ENCODE measurements at places on chromosomes 7 and 10. TPM values are rescaled to one million over a fixed set of nuclear protein-coding genes. Genes with fewer than 3 reads are reported as not detected.

DNA sequence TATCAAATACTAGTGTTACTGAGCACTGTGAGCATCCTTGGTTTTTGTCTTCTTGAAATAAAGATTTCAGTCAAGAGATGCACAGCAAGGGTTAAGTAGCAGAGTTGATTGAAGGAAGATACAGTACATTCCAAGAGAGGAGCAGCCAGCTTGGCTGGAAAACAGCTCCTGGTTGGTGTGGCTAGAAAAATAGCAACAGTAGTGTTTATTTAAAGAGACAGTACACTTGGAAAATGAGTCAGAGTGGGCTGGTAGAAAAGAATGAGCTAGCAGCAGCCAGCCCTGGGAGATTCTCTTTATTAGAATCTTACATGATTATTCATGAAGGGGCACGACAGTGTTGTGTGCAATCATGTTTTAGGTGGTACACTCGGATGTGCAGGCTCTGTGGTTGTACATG is 1016.4 kb upstream of the SORCS1 start:
- H3K4me1 ChIP-seq, result no peaks in the 10 kb centered on the region
- no peaks in the 10 kb centered on the region for H3K36me3 ChIP-seq
- H3K27me3 ChIP-seq, result no peaks in the 10 kb centered on the region
- H3K4me3 ChIP-seq, result no peak overlapping the region
- no peak overlapping the region for H3K27ac ChIP-seq

GRCh38 chr7:139382439-139382838 is 22.7 kb downstream of the LUC7L2 start:
- no peaks in the 10 kb centered on the region for H3K36me3 ChIP-seq
- no peak overlapping the region for H3K4me3 ChIP-seq
- H3K27me3 ChIP-seq, result no peaks in the 10 kb centered on the region
- no peak for DNase-seq
- H3K27ac ChIP-seq, result no peak overlapping the region

DNA sequence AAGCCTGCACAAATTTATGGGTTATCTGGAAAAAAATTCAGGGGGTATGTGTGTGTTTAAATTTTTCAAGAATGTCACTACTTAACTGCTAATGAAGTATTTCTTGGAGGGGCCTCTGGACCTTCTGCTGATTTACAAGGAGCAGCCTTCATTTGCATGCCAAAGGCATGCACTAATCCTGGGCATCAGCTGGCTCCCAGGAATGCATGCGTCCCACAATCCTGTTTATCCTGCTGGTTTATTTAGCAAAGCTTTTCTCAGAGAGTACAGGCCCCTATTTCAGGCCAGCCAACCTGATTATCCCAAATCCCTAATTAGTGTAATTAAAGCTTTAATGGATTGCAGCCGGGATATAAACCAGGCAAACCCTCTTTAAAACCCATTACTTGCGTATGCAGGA is 170.4 kb downstream of the TAX1BP1 start:
- H3K36me3 ChIP-seq, result no peaks in the 10 kb centered on the region
- H3K4me1 ChIP-seq, result no peaks in the 10 kb centered on the region
- no peak overlapping the region for H3K4me3 ChIP-seq
- no peaks in the 10 kb centered on the region for H3K27me3 ChIP-seq
- H3K27ac ChIP-seq, result no peak overlapping the region
- DNase-seq, result no peak

- no peaks in the 10 kb centered on the region for H3K36me3 ChIP-seq
- H3K27me3 ChIP-seq, result no peaks in the 10 kb centered on the region
- H3K4me3 ChIP-seq, result no peak overlapping the region
- no peak overlapping the region for H3K27ac ChIP-seq
- no peak for DNase-seq
- H3K4me1 ChIP-seq, result peaks cover 5% of the 10 kb centered on the region
Observed at GRCh38 chr10:30580241-30580640, 49.3 kb downstream of the LYZL2 start.

DNA sequence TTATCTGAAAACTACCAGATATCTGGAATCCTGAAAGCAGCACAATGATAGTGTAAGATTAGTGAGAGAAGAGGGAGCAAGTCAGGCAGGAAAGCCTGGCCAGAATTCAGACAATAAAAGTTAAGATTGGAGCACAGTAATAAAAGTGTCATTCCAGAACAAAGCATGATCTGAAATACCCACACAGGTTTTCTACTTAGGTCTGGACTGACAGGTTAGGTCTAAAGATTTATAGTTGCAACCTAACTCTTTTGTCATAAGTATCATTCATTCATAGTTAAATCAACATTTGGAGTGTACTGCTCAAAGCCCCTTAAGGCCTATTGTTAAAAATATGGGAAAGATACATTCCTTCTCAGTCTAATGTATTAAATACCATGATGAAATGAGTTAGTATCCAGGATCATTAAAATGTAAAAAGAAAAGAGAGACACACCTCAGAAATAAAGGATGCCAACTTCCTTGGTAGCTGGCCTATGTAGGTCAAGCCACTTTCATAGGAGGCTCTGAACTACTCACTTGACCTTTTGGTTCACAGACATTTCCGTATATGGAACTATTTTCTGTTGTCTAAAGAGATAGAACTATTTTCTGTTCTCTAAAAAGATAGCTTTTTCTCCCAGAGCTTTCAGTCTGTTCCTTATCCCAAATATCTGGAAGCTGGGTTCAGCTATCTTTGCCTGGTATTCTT is 105.2 kb downstream of the FAS start:
- H3K27ac ChIP-seq, result no peak overlapping the region
- no peak overlapping the region for H3K4me3 ChIP-seq
- no peaks in the 10 kb centered on the region for H3K36me3 ChIP-seq
- H3K4me1 ChIP-seq, result no peaks in the 10 kb centered on the region
- no peak for DNase-seq

The C10orf143 gene
- 3.0 TPM for polyA plus RNA-seq

The RAB18 gene
- 132 TPM for polyA plus RNA-seq

The CDC14C gene
- polyA plus RNA-seq, result not detected

The NPC1L1 gene
- polyA plus RNA-seq, result 25.3 TPM

The CRTAC1 gene
- polyA plus RNA-seq, result 0.76 TPM

All from hepatocyte (in vitro differentiated cells).